ENCODE measurements at places on chromosomes 1 and 21.

GRCh38 chr21:25687787-25688186, 46.9 kb downstream of the ATP5PF start:
- no peak for DNase-seq

- peak; percentile 79 for DNase-seq
These were observed 14.7 kb downstream of the MTHFR start for GRCh38 chr1:11790880-11791715.

DNA sequence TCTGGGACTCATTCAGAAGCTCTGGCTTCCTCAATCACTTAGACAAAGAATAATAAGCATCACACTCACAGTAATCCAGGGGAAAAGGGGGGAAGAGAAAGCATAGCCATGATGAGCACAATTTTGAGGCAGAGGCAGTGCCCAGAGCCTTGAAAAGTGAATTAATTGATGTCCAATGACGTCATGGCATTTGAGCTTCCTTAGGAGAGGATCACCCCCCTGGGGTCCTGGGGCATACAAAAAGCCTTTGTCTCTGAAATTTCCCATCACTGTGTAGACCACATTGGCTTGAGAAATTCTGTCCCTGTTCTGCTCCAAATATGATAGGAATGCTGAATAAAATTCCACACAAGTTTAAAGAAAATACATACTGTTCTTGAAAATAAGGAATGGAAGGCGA, 84.3 kb upstream of the COA6 start:
- no peak for DNase-seq

GRCh38 chr1:56502700-56503245, 76.6 kb downstream of the PLPP3 start:
- DNase-seq = no peak

DNA sequence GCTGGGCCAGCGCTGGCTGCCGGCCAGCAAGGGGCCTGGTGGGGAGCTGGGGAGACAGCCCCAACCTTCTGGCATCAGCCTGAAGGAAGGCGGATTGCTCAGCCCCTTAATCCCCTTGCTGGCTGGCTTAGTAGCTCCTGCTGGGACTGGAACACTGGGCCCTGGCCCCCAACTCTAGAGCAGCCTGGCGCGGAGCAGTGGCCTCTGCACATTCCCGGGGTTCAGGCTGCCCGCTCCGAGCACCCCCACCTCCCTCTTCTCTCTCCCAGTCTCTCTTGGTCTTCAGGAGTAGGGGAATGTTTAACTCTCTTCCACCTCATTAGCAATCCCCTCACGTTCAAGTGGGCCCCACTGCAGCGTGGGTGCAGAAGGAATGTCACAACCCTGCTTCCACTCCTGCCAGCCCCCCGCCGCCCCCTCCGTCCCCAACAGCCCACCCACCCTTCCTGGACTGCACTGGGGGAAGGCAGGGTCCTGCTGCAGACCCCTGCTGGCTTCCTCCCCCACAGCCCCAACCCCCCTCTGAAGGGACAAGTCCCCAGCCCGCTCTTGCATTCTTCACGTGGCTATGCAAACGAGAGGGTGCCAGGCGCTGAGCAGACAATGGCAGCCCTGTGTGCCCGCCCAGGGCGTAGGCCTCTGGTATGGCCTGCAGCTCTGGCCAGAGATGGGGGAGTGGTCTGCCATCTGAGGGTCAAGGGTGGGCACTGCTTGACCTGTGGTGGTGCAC, 980 bp upstream of the CLDN19 start:
- no peak for DNase-seq

- DNase-seq = no peak
These were observed 291.0 kb downstream of the ADGRL2 start for GRCh38 chr1:82091729-82092128.

GRCh38 chr1:35122311-35122710, 43.1 kb downstream of the ZMYM1 start:
- no peak for DNase-seq

DNA sequence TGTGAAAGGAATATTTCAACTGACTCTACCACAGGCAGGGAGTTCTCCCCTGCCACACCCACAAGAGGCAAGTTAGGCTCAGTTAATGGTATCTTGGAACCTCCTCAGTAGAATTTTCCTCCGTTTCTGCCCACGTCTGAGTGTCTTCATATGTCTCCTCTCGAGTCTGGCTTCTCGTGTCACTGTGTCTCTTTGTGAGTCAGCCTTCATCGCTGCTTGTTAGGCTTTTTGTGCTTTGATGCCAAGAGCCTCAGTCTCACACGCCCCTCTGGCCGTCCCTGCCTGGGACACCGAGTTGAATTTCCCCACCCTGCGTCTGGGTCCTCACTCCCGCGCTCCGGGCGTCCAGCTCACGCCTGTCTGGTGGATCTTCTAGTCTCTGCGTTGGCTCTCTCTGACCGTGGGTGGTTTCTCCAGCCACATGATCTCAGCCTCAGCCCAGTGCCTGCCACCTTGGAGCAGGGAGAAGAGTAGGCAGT, 125.7 kb upstream of the GADD45A start:
- peak; percentile 65 for DNase-seq
